ENCODE measurements at places on chromosomes 6 and 20.

DNA sequence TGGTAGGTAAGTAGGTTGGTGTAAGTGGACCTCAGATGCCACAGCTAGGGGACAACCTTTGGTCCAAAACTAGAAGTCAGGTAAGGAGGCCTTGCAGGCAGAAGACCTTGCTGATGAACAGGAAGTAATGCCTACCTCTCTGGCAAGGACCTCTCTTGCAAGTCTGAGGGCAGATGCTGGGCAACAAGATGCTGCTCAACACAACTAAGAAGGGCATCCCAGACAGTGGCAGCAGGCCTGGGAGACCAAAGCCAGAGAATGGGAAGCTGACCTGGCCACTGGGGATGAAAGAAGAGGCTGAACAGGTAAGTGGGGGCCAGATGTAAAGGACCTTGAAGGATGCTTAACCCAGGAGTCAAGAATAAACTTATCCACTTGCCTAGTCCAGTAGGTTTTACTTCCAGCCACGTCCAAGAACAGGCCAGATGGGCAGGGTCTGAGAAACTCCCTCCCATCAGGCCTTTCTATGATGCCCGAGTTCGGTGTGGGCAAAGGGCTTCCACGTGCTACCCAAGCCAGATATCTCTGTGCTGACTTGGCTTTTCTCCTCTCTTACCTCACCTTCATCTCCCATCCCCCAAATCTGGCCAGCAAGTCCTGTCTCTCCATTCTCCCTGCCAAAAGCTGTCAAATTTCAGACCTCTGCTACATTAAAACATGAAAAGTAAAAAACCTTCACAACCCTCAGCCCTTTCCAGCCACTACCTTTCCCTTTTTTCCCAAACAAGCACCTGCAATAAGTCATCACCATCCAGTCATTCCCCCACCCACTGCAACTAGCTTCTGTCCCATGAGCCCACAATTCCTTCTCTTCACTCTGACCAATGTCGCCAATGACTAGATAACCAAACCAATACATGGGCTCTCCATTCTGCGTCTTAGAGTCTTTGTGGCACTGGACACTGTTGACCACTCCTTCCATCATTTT, 11.5 kb upstream of the PLCG1 start:
- DNase-seq: no peak

DNA sequence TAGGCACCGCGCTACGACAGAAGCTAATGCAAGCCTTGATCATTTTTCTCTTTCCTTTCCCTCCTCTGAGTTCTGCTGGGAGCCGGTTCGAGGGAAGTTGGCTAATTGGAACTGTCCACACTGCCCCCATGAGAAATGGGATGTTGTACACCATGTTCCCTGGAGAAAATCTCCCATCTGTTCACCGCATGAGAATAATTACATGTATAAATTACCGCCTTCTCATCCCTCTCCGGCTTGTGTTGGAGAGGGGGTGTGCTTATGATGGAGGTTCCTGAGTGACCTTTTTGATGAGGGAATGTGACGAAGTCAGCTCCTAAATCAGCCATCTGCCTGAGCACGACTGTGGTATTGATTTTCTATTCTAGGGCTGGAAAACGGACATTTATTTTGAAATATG, 320.2 kb upstream of the SULF2 start:
- no peak for DNase-seq

GRCh38 chr6:169189686-169190085, 64.0 kb downstream of the THBS2 start:
- DNase-seq: no peak

DNA sequence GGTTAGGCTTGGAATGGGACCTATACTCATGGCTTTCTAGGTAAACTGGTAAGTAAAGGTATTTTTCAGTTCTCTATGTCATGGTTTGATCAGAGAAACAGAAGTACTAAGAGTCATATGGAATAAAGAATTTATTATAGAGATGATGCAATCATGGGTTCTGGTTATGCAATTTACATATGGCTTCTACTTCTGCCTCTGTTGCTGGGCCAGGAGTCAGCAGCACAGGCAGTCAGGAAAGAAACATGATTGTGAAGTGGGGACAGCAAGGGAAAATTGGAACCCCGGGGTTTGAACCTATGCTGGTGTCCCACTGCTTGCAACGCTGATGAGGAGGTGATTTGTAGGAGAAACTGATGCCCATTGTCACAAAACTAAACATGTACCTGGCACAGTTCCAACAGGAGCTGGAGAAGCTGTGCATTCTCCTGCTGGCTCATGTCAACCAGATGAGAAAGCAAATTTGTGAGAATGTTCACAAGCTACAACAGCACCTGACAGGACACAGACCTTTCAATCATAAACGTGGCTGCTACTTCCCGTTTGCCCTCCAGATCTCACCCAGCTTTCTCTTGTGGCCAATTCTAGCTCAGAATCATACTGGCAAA, 887.1 kb downstream of the TFAP2A start:
- no peak for DNase-seq

GRCh38 chr6:2197177-2197671, 48.2 kb downstream of the GMDS start:
- no peak for DNase-seq

DNA sequence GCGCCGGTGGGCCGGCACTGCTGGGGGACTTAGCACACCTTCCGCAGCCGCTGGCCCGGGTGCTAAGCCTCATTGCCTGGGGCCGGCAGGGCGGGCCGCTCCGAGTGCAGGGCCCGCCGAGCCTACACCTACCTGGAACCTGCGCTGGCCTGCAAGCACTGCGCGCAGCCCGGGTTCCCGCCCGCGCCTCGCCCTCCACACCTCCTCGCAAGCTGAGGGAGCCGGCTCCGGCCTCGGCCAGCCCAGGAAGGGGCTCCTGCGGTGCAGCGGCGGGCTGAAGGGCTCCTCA, 10.7 kb upstream of the MPC1 start:
- DNase-seq: no peak

- no peak for DNase-seq
Measured at GRCh38 chr6:111804627-111805235, 68.5 kb downstream of the FYN start.

- no peak for DNase-seq
Measured at GRCh38 chr6:137933696-137934095, 66.6 kb downstream of the TNFAIP3 start.

GRCh38 chr6:132872923-132873322, 58.6 kb downstream of the RPS12 start:
- DNase-seq: no peak

DNA sequence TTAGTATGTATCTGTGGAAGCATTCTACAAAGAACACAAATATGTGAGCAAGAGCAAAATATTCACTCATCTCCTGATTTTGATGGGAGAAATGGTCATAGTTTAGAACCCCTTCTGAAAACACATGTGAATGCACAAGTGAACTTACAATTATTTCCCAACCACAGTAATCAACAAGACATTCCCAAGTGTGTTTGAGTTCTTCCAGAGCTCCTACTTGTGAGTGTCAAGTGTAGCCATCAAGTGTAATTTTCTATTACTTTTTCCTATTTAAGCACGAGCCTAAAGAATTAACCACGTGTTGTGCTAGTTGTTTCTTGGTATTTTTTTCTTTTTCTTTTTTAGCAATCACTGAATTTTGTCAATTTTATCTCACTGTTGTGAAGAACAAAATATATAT, 402.3 kb downstream of the NKAIN2 start:
- no peak for DNase-seq

DNA sequence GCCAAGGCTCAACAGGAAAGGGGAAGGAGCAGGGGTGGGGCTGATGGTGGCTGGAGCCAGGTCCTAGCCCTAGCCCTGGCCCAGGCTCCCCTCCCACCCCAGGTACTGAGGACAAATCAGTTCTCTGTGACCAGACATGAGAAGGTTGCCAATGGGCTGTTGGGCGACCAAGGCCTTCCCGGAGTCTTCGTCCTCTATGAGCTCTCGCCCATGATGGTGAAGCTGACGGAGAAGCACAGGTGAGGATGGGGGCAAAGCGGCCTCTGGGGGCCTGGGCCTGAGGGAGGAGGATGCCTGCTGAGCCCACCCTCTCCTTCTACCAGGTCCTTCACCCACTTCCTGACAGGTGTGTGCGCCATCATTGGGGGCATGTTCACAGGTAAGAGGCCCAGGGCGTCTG, 15.0 kb downstream of the ERGIC3 start:
- no peak for DNase-seq
